ENCODE measurements at places on chromosomes 7 and 10.

GRCh38 chr10:14878266-14879123 lies at the start of gene SUV39H2:
SUV39H2 (plus strand) TSS chr10:14878866; CDS start chr10:14878889, 23 bp downstream.
- peak; percentile 88 for DNase-seq

- DNase-seq, result no peak
Measured at GRCh38 chr7:28065721-28066285, 114.8 kb downstream of the JAZF1 start.

DNA sequence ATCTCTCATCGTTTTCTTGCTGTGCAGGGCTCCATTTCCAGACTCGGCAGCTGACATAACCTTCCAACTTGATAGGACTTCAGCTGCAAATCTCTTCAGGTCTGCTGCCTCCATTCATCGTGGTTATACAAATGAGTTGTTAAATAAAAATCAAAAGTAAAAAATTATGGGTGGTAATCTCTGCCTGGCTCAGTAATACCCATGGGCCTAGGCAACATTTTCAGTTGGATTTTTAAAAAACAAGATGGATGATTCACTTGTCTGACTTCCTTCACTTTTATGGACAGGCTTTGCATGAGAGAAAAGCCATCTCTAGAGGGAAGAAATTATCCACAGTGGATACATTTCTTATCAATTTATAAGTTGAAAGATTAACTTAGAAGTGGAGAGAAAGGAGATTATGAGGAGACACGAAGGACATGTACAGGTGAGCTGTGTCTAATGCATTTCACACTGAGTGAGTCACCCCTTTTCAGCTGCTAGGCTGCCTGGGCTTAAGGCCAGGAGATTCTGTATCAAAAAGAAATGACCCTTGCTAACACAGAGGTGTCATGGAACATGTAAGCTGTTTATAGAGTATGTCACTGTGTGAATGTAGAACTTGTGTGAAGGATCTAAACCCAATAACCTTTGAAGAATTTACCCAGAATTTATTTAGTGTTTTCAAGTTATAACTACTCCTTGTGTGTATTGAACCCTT lies 495.1 kb downstream of the AUTS2 start:
- DNase-seq, result no peak

GRCh38 chr7:123692471-123692877 lies 36.8 kb downstream of the LMOD2 start:
- no peak for DNase-seq

DNA sequence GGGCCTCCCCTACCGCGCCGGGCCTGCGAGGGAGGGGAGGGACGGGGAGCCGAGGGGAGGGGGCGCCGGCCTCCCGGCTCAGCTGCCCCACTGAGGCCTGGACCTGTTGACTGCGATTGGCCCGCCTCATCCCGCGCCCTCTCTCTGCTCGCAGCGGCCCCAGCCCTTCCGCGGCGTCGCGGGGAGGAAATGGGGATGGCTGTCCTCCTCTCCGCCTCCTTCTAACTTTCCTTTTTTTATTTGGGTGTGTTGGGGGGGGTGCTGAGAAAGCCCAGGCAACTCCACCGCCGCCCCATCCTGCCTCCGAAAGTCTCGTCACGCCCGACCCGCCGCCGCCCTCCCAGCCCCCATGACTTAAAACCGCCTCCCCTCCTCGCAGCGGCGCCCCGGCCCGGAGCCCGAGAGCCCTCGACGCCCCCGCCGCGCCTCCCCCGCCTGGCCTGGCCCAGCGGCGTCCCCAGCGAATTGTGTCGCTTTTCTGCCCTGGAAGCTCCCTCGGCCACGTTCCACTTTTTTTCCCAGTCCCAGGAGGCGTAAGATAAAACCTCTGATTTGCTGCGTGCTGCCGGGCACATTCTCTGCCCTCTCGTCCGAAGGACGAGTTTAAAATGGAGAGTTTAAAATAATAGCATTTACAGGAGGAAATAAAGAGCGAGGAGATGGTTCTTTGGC lies 842 bp upstream of the SKIDA1 start:
- peak; percentile 76 for DNase-seq

DNA sequence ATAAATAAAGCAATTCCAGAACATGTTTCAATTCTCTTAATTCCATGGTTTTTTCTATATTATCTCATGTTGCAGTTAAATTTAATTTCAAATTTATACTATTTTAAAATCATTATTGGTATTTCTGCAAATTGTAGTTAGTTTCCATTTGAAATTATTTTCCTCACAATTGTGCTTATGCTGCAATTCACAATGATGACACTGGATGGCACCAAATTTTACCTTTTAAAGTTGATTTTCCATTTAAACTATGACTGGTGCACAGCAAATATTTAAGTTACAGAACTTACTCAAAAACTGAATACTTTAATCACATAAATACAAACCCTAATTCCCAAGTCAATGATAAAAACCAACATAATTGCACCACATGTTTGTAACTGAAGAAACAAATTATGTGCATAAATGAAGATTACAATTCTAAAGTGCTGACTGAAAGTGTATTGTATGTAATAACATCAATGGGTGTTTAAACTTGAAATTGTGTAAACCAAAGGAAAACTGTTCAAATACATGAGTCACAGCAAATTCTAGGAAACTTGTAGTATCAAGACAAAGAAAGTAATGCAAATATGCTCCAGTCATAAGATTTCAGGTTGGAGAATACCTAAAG lies 75.3 kb upstream of the AASS start:
- DNase-seq, result no peak

DNA sequence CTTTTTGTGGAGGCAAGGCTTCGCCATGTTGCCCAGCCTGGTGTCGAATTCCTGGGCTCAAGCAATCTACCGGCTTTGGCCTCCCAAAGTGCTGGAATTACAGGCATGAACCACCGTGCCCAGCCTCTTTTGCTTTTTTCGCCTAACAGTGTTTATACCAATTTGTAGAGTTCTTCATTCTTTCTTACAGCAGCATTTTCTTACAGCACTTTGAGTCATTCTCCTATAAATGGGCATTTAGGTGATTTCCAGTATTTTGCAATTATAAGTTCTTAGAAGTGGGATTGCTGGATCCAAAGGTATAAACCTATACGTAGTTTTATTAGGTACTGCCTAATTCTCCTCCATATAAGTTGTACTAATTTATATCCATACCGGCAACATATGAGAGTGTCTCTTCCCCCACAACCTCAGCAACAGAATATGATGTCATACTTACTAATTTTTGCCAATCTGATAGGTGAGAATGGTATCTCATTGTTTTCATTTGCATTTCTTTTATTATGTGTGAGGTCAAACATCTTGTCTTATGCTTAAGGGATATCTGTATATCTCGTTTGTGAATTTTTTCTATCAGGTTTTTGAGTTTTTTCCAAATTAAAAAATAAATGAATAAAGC lies 39.1 kb downstream of the SUFU start:
- no peak for DNase-seq

DNA sequence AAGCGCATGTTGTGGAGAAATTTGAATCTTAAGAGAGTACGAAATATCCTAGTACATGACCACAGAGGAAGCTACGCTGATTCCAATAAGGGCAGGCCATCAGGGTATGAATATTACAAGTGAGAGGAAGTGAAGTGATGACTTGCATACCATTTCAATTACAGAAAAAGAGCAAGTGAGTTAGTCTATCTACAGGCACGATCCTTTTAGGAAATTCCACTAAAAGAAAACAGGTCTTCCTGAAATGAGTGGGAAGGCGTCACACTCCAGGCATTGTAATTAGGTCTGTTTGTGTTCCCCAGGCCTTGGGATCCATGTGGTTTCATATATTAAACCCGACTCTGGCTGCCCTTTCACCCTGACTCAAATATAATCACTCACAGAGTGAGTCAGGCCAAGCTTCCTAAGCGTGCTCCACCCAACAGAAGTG lies 152.5 kb downstream of the SEMA3A start:
- DNase-seq, result no peak

DNA sequence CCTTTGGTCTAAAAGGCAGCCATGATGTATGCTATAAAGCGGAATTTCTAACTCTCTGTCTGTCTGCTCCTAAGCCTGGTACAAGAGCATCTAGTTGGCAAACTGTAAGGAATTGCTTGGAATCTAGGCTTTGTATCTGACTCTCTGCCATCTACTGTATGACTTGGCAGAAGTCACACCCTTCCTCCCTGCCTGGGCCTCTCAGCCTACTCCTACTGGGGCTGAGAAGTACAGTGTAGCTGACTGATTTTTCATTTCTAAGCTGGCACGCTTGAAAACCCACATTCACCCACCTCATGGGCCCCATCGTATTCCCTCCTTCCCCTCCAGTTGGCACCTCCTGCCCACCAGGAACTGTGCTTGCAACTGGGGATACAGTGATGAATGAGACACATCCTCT lies 435.2 kb downstream of the PLXNA4 start:
- no peak for DNase-seq

DNA sequence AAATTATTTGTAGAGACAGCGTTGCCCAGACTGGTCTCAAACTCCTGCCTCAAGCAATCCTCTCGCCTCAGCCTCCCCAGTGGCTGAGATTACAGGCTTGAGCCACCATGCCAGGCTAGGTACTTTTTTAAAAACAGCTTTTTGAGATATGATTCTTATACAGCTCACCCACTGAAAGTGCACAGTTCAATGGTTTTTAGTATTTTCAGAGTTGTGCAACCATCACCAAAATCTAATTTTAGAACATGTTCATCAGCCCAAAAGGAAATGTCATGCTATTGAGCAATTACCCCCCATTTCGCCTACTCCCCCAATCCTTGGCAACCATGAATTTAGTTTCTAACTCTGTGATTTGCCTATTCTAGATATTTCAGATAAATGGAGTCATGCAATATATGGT lies 73.7 kb downstream of the EVX1 start:
- no peak for DNase-seq

GRCh38 chr7:140676306-140676705 lies 3.6 kb downstream of the ADCK2 start:
- no peak for DNase-seq

DNA sequence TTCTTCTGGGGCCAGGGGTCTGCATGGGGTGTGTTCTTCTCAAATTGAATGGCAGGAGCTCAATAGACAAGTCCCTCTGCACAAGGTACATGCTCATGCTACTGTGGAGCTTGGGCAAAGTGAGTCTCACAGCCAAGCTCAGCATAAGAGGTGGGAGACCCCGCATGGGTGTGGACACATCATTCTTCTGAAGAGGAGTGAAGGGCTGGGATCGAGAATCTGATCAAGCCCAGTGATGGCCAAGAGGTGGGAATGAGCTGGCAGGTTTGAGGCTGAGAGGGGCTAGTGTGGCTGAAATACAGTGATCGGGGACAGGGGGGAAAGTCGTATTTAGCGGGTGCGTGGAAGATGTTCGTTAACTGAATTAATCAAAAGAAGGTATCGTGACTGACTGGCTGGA lies 32.6 kb downstream of the CDH23 start:
- no peak for DNase-seq

DNA sequence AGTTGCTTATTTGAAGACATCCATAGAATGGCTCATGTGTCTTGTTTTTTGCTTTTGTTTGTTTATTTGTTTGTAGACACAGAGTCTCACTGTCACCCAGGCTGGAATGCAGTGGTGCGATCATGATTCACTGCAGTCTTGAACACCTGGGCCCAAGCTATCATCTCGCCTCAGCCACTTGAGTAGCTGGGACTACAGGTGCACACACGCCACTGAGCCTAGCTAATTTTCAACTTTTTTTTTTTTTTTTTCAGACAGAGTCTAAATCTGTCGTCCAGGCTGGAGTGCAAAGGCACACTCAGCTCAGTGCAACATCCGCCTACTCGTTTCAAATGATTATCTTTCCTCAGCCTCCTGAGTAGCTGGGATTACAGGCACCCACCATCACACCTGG lies 83.3 kb upstream of the KLF6 start:
- DNase-seq, result no peak

- DNase-seq, result no peak
Measured at GRCh38 chr10:133618851-133619250, 7.7 kb downstream of the FRG2B start.

DNA sequence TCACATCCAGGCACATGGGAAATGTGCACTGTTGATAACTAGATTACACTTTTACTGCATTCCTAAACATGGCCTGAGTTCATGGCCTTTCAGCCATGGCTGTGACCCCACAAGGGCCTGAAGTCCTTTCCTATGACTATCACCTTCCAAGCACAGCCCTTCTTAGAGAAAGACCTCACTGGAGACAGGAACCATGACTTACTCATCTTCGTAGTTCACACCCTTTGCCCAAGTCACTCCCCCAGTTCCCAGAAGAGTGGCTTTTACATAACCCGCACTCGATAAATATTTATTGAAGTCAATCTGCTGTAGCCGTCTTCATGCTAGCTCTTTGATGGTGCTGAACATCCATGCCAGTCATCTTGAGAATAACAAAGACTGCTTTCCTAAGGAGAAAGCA lies 632.5 kb upstream of the NRP1 start:
- DNase-seq, result no peak

- DNase-seq, result no peak
Measured at GRCh38 chr10:3119796-3120459, 52.6 kb downstream of the PFKP start.

GRCh38 chr7:22346383-22347107 lies 10.4 kb downstream of the RAPGEF5 start:
- DNase-seq, result no peak

DNA sequence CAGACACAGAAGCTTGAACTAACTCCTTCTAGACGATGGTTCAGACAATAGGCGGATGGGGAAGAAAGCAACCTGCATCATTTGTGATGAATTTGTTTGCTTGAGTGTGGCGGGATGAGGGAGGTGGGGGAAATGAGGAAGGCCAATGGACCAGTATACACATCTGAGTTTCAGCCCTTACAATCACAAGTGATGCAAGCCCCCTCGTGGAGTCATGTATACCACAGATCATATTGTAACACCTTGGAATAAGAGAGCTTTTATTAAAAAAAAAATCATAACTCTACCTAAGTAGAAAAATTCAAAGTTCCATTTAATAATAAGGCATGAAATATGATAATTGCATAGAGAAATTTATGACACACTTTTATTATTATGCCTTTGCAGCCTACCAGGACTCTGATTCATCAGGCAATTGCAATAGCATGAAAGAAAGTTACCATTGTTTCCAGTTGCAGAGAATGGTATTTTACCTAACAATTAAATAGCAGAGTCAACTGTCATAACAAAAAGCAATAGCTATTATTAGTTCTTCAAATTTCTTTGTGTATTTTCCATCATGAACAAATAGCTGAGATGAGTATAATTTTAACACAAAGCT lies 230.2 kb upstream of the AKR1E2 start:
- DNase-seq, result no peak

GRCh38 chr7:45918556-45918955 lies 2.5 kb downstream of the IGFBP3 start:
- DNase-seq, result no peak

- no peak for DNase-seq
Measured at GRCh38 chr10:34761453-34761852, 53.6 kb downstream of the PARD3 start.

- no peak for DNase-seq
Measured at GRCh38 chr7:151437159-151437553, 2.8 kb downstream of the CRYGN start.
